ENCODE measurements at places on chromosomes 2 and 18.
A peak's percentile ranks its signal among the peaks of the same experiment; 100 is the strongest.

DNA sequence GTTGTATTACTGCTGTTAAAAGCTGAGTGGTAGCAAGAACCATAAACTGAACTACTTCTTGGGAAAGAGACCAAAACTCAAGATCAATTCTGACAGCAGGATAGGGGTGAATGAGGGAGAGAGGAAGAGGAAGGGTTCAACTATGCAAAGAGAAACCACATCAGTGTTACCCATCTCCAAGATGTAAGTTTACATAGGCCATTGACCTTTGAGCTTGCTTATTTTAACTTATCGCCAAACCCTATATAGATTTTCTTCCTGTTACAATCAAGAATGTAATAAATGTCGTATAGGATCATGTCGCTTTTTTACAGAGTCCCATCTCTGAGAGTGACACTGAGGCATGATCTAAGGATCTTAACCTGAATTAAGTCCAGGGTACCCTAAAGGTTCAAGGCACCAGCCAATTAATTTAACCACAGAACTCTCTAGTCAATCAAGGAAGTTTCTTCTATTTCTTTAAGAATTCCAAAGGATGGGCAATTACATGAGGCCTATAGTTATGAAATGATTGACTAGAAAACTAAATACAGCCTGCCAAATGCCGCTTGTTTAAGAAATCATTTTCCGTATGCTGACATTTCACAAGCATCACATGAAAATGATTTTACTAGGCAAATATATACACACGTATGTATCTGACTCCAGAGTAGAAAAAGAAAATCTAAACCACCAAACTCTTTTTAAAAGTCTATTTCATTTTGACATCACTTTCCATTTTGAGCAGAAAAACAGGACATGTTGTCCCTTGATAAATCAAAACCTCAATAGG lies 11.8 kb downstream of the RND3 start:
- no peak for DNase-seq

DNA sequence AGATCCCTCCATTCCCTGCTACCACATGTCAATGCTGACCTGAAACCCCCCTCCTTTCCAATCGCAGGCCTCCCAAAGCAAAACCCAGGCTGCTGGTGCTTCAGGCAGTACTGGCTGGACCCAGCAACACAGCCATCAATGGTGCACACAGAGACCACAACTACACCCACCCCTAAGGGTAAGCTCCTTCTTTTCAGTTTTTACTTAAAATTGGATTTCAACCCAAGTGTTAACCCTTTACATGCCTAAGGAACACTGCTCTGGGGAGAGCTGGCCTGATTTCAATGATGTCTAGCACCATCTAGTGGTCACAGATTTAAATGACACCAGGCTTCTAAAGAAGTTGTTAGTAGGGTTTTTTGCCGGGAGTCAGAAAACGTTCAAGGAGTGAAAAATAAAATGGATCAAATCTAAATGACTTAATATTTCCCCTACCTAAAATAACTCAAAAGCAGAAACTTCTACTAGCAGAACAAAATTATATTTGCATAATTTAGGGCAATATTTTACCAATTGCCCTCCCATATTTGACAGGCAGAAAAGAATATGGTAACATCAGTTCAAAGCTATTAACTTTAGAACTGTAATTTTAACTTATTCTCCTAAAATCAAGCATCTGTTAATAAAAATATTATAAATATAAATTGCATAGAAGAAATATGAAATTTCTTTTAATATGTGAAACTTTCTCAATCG lies 24.6 kb downstream of the FECH start:
- no peak for DNase-seq

- DNase-seq: no peak
Observed at GRCh38 chr2:224031358-224031970, 7.6 kb downstream of the SERPINE2 start.

- no peak for DNase-seq
Observed at GRCh38 chr2:19461504-19462255, 103.3 kb upstream of the OSR1 start.

DNA sequence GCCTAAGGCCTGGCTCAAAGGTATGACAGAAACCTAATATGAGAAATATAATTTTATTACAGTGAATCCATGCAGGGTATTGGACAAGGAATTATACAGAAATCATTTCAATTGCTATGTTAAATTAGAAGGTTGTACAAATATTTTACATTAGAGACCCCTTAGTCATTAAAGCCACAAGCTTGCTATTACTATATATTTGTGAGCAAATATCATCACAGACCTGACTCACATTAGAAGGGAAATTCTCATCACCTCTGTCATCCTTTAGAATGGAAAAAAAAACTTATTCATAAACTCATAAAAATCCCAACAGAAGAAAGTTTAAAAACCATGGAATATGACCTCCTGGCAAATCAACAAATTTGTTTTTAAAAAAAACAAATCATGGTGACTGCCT lies 277.9 kb downstream of the DCC start:
- DNase-seq: no peak

DNA sequence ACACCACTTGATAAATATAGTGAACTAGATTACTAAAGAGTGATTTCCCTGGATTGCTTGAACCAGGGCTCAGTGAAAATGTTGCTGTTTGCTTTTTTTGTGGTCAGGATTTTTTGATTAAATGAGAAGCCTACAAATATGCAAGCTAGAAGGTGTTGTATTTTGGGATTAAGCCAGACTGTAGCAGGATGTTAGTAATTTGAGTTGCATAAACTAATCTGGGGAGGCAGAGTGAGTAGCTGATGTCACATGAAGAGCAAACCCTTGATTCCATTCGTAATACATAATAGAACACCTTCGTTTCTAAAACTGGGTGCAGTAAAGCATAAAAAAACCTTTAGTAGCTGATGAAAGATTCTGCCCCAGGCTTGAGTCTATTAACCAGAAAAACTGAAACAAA lies 32.0 kb downstream of the NEDD4L start:
- DNase-seq: no peak

DNA sequence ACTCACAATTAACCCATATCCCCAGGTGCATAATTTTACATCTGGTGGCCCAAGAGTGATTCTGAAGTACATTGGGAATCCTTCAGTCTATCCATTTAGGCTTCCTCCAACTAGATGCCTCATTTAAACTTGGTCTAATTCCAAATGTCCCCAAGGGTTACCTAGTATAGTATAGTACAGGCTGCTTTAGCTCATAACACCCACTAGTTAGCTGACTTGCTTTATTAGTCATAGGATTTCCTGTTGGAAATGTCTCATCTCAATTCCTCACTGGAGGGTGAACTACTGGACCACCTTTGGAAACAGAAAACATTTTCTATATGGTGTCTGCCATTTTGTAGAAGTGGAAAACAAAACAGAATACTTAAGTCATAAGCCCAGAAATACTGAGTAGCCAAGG lies 202.5 kb upstream of the SESTD1 start:
- no peak for DNase-seq

DNA sequence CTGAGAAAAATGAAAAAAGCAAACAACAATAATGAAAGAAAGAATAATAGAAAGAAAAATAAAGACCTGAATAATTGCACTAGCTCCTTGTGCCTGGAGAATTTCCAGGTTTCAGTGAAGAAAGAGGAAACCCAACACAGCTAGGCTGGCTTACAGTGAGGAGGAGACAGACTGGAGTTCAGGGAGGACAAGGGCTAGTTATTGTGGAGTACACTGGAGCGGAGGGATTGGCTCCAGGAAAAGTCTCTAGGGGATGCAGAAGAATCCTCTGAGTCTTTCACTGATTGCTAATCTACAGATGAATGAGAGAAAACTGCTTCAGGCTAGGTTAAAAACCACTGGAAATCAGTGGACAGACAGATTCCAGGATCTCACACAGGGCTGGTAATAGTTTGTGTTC lies 163.6 kb upstream of the RBMS1 start:
- DNase-seq: no peak

GRCh38 chr2:27494284-27494943 lies 586 bp downstream of the FNDC4 start:
- no peak for DNase-seq

DNA sequence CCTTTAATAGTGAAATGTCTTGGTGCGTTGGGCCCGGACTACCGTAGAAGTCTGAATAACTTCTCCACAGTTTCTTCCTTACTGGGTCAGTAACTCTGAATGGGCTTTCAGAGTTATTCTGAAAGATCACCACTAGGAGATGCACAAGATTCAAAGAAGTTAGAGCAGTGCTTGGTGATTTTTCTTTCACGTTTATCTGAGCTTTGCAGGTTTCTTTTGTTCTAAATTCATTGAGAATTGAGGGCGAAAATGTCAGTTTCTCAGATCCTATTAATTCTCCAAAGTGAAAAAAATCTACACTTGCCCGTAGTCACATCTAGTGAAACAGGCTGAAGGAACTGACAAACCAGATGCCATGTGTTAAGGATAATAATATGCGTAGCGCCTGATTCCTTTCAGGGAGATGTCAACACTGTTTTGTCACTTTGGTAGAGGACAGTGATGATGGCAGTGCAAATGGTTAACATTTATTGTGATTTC lies 70.1 kb downstream of the QPCT start:
- peak; percentile 32 for DNase-seq

GRCh38 chr2:41393621-41394020 lies 654.2 kb upstream of the PKDCC start:
- no peak for DNase-seq

DNA sequence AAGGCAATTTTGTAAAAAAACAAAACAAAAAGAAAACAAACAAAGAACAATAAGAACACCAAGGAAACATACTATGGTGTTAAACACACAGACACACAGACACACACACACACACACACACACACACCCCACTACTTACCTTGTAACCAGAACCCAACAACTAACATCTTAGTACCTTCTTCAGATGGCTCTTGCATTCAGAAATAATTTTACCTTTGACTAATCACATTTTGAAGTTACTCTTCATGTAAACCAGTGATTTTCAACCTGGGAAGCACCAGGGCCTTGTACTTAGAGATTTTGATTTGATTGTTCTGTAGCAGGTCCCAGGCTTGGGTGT lies 87.5 kb downstream of the AQP4 start:
- DNase-seq: no peak

DNA sequence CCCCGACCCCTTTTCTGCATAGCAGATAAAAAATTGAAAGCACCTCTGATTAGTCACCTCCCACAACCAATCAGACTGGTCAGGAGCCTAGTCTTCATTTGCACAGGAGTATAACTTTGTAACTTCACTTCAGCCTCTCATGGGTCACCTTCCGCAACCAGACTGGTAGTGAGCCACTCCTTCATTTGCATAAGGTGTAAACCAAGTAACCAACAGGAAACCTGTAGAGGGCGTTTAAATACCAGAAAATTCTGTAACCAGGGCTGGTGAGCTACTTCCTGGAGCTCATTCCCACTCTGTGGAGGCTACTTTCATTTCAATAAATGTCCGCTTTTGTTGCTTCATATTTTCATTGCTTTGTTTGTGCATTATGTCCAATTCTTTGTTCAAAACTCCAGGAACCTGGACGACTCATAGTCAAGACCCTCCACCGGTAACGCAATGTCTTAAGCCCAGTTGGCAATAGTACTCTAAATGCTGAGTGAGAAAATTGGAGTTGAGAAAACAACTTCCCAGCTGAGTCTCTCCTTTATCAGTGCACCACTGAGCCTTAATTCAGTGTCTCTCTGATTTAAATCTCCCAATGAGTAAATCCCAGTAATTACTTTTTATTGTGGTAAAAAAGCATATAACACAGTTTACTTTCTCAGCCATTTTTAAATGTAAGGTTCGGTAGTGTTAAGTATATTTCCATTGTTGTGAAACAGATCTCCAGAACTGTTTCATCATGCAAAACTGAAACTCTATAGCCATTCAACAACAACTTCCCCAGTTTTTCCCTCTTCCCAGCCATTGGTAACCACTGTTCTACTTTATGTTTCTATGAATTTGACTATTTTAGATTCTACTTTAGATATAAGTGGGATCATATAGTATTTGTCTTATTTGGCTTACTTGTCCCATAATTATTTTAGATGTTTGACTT lies 392.7 kb upstream of the SLC8A1 start:
- DNase-seq: no peak

- DNase-seq: no peak
Observed at GRCh38 chr2:119326938-119327337, 39.7 kb downstream of the C2orf76 start.

DNA sequence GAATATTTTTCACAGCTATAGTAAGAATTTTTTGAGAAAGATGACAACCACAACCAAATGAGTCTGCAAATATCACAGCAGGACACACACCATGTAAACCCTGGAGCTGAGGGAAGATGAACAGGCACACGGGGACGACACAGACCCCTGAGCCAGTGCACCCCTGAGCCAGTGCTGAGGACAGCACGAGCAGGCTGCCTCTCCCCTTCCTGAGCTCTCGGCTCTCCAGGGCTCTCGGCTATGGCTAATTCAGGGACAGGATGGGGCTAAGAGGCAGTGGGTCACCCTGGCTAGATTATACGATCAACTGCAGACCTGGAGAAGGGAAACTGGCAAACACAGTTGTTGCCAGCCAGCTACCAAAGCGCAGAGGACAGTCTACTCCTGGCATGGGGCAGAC lies 41.4 kb downstream of the TGFBRAP1 start:
- no peak for DNase-seq

DNA sequence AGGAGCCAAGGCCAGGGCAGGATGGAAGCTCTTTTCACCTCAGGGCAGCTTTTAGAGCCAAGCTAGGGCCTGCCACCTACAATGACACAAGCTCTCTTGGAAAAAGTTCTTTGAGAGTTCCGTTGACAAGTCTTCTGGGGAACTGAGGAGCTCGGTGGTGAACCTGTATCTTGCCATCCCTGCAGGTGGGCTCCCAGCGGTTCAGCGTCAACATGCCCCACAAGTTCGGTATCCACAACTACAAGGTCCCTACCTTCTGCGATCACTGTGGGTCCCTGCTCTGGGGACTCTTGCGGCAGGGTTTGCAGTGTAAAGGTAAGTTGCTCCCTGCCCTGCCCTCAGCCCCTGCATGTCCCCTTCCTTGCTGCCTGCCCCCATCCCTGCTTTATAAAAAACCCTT lies 312.8 kb upstream of the EPAS1 start:
- no peak for DNase-seq

DNA sequence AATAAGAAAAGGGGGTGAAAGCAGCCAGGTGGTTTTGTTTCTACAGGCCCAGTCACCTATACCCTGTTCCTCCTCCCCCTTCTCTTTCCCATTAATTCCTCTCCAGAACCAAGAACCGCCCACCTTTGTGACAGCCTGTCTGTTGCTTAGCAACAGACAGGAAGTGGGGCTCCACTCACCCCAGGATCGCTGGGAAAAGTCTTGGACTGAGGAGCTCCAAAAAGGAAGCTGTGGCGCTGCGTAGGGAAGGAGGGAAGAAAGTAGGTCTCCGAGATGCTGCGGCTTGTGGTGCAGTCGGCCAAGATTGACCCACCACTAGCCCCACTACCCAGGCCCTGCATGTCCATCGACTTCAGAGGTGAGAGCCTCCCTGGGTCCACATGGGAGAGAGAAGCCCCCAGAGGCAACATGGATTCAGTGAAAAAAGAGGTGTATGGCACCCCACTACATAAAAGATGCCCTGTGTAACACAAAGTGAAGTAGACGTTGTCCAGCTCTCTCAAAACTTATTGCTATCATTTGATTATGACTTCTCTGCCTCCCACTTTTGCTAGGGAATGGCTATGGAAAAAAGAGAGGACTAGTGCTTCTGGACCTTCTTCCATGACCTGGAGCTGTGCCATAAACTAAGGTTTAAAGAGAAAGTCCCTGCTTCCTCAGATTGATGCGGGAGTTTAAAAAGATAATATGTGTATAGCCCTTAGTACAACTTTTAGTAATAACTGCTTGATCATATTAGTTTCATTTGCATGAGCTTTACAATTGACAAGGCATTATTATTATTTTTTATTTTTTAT lies at the start of gene FER1L5:
TSS of gene FER1L5 (plus strand) at position 201 of the 797 bp plus-strand sequence. CDS start at position 274, 73 bp downstream.
- no peak for DNase-seq
